ENCODE measurements at places on chromosomes 7 and 10. TPM values are rescaled to one million over a fixed set of nuclear protein-coding genes. Genes with fewer than 3 reads are reported as not detected.

The TMEM176B gene
- total RNA-seq, result not detected

The EXOC4 gene
- total RNA-seq, result 34.1 TPM

The PRKAR2B gene
- total RNA-seq, result 56.7 TPM

The SPDYE3 gene
- 0.05 TPM for total RNA-seq

The DNAH11 gene
- total RNA-seq, result 4.6 TPM

The AOAH gene
- 0.07 TPM for total RNA-seq

The SFMBT2 gene
- total RNA-seq, result 1.6 TPM

The TMEM176A gene
- total RNA-seq, result not detected

The RPEL1 gene
- not detected for total RNA-seq

The CRPPA gene
- 1.4 TPM for total RNA-seq
